Nephron progenitor cell (in vitro differentiated cells): ENCODE measurements at places on chromosomes 6 and 20.

DNA sequence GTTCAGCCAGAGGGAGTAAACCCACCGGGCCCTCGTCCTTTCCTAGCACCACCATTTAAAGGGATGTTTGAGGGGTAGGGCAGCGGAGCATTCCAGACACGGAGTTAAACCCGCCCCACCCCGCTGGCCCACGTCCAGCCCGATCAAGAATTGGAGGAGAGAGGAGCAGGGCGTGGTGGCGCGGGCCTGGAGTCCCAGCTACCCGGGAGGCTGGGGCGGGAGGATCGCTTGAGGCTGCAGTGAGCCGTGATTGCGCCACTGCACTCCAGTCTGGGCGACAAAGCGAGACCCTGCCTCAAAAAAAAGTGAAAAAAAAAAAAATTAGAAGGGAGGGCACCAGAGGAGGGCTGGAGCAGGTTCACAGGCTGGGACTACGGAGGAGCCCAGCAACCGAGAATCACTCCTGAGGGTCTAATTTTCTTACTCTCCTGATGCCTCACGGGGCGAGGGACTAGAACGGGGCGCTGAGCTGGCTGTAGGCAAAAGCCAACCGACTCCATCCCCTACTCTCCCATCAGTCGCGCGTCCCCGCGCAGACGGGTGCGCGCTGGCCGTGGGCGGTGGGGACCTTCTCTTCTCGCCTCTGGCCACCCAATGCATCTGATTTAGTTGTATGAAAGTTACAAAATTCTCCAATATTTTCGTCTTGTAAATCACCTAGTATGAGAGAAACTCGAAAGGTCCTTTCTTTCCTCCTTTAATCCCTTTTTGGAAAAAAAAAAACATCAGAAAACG is 6.1 kb upstream of the HSPA1B start:
- peak; percentile 58 for DNase-seq

DNA sequence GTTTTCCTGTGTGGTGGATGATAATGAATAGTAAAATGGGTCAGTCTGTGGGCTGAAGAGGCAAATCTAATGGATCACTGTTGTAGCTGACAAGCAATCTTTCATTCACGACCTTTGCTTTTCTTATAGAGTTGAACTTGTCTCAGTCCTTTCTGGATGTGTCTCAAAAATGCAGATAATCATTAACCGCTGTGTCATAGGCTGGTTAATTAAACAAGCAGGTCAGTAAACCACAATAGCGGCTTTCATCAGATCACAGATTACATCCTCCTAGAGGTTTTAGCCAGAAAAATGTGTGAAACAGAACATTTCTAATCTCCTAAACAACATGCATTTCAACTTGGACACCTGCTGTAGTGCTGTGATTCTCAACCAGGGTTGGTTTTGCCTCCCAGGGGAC is 2.5 kb upstream of the METTL24 start:
- DNase-seq, result no peak

DNA sequence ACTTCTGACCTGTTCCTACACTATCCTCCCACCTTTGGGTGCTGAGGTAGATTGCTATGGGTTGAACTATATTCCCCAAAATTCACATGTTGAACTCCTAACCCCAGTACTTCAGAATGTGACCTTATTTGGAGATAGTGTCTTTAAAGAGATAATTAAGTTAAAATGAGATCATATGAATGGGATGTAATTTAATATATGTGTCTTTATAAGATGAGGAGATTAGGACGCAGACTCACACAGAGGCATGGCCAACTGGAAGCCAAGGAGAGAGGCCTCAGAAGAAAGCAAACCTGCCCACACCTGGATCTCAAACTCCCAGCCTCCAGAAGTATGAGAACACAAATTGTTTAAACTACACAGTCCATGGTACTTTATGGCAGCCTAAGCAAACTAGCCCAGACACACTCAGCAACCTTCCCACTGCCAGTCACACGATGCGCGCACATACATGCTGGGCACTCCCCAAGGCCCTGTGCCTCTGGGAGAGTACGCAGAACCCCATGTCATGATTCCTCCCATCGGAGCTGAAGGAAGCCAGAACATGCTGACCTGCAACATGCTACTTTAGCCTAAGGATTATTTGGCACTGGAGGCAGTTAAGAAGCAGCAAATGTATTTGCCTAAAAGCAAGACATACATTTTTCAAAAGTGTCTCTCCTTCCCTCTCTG is 8.9 kb upstream of the SLC22A1 start:
- no peak for DNase-seq

GRCh38 chr20:389220-389619 is 8.7 kb downstream of the TRIB3 start:
- no peak for DNase-seq

GRCh38 chr20:1301031-1301529 is 27.9 kb downstream of the SDCBP2 start:
- no peak for DNase-seq

DNA sequence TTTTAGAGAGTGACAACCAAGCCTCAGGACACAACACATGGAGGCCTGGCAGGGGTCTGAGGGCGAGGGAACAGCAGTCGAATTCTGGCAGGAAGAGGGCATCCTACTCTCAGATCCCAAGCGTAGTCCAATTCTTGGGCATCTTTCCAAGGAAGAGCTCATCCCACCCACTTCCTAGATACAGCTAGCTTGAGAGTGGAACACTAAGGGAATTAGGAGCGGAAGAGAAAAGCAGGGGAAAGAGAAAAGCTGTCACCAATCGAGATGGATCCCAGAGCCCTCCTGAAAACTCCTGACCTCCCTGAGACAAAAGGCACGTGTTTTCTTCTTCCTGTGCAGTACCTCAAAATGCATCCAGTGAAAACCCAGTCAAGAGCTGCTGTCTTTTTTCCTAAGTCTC is 67.1 kb downstream of the GFOD1 start:
- DNase-seq, result no peak

DNA sequence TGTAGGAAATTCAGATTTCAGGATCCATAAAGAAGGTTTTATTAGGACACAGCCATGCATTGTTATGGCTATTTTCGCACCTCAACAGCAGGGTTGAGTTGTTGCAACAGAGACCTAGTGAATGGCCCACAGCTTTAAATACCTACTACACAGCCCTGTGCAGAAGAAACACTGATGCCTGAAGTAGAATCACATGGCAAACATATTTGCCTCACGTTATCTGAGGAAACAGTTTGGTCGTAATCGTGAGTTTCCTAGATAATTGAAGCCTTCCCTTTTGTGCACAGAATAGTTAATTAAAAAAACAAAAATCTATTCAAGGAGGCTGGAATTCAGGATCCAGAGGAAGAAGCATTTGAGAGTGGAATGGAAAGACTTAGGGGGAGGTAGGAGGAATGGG is 55.1 kb downstream of the GCNT2 start:
- DNase-seq, result no peak

- no peak for DNase-seq
Observed at GRCh38 chr6:106279179-106279578, 46.4 kb downstream of the ATG5 start.

DNA sequence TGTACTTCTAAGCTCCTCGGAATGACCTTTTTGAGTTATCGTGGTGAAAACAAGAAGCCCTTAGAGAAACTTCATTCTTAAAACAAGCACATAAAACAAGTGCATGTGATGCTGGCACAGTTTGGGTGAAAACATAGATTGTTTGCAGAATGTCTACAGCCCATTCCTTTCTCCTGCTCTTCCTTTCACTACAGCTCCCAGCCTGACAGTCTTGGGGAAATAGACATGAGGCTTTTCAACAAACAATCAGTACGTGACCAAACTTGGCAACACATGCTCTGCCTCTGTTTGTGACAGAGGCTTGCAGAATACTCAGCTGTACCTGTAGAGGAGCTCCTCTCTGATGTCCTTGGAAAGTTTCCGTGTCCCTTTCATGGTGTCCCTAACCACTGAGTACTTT is 321.6 kb downstream of the ZFAND3 start:
- DNase-seq, result no peak

GRCh38 chr20:60024801-60025200 is 66.6 kb downstream of the CDH26 start:
- DNase-seq, result no peak

GRCh38 chr6:147941143-147941542 is 401.5 kb upstream of the SASH1 start:
- no peak for DNase-seq

- no peak for DNase-seq
Observed at GRCh38 chr20:15188415-15188814, 851.0 kb upstream of the FLRT3 start.

DNA sequence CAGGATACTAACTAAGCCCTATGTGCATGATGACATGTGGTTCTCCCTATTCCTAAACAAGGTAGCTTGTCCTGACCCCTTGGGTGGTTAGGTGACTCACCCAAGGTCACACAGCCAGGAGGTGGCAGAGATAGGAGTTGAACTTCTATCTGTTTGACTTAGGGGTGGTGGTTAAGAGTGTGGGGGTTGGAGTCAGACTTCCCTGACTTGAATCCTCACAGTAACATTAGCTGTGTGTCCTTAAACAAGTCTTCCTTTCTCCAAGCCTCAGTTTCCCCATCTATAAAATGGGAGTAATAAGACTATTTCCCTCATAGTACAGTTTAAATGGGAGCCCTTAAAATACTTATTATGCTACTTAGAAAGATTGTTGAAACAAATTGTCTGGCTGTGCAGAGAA is 21.9 kb downstream of the SLC12A5 start:
- DNase-seq, result no peak

- DNase-seq, result no peak
Observed at GRCh38 chr6:7604003-7604402, 14.0 kb downstream of the SNRNP48 start.

DNA sequence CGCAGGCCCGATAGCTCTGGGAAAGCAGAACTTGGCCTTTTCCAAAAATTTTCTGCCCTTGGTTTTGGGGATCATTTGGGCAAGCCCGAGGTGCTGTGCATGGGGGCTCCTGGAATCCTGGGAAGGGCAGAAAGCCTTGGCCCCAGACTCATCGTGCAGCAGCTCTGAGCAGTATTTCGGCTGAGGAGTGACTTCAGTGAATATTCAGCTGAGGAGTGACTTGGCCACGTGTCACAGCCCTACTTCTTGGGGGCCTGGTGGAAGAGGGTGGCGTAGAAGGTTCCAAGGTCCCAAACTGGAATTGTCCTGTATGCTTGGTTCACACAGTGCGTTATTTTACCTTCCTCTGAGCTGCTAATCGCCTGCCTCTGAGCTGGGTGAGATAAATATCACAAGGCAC is 1.1 kb upstream of the BMP2 start:
- DNase-seq, result no peak

- no peak for DNase-seq
Observed at GRCh38 chr6:43383021-43383667, 13.7 kb upstream of the ZNF318 start.

GRCh38 chr20:57665589-57665971 is 44.2 kb downstream of the PMEPA1 start:
- no peak for DNase-seq

DNA sequence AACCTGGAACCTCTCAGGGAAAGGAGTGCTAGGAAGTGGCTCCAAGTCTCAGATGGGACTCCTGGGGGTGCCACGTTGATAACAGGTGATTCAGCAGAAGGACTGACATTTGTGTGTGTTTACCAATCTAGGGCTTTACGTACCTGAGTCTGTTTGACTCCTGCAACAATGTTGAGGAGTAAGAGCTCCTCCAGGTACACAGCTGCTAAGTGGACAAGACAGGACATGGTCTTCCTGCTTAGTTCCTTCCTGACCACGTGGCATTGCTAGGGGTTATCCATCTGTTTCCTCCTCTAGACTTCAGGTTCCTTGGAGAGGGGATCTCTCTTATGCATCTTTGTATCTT is 164.5 kb upstream of the SLC24A3 start:
- DNase-seq, result no peak

GRCh38 chr6:132751306-132751705 is 6.4 kb downstream of the VNN2 start:
- no peak for DNase-seq

- DNase-seq, result no peak
Observed at GRCh38 chr20:52110456-52110855, 81.1 kb downstream of the ZFP64 start.

DNA sequence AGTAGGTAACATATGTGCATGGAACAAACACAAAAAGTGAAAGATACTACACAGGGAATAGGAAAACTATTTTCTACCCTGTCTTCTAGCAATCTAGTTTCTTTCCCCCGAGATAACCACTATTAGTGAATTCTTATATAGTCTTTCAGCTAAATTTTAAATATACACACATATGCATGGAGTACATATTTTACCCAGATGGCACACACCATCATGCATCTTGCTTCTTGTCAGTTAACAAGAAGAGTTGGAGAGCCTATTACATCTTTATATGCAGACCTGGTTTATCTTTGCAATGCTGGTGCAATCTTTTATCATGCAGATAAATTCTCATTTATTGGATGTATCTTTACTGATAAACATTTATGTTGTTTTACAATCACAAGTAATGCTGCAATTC is 100.4 kb downstream of the OTOR start:
- DNase-seq, result no peak

- no peak for DNase-seq
Observed at GRCh38 chr6:111573892-111574797, 31.5 kb downstream of the TRAF3IP2 start.

DNA sequence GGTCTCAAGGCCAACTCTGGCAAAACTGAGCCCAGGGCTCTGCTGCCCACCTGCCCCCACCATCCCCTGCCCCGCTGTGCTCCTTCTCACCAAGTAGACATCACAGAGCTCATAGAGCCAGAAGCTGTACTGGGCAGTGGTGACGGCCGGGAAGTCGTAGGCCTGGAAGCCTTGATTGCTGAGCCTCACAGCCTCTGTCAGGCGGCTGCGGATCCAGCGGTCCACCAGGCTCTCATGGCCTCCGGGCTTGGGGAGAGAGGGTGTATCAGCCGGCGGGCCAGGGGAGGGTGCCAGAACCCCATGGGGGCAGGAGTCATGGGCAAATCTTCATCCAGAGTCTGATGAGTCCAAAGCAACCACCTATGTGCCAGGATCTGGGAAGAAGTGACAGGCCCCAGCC is 2.8 kb upstream of the VWA7 start:
- DNase-seq, result no peak

DNA sequence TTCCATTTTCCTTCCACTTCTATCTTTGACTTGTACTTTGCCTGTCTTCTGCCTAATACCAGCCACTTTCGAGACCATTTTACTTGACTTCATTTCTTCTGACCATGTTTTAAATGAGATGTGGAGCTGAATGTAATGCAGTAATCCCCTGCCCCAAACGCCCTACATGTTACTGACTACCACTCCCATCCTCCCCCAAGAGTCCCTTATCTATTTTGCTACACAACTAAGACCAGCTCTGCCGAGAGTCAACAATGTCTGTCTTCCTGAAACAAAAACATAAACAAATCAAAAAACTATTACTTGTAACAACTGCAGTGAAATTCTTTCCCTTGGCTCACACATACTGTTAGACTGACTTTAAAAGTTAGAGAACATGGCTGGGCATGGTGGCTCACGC is 27.1 kb upstream of the KIAA1586 start:
- no peak for DNase-seq

GRCh38 chr6:34646714-34647113 is 49.9 kb downstream of the ILRUN start:
- DNase-seq, result no peak

GRCh38 chr20:41575412-41575811 is 42.8 kb downstream of the CHD6 start:
- no peak for DNase-seq

DNA sequence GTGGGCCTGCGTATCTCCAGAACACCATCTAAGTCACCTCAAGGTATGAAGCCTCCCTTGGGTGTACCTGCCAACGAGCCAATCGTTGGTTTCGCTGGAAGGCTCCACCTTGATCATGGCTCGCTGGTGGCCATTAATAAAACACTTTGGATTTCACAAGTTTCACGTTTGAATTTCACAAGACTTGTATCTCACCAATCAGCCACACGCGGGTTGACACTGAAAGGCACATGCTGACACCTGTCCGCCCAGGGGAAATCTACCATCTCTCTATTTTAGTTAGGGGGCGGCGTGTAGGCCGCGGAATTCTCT is 586 bp upstream of the HMGA1 start:
- peak; percentile 28 for DNase-seq
